T-helper 17 cell (primary cell): ENCODE measurements at places on chromosomes 1 and 21. TPM values are rescaled to one million over a fixed set of nuclear protein-coding genes. Genes with fewer than 3 reads are reported as not detected.

The B4GALT3 gene
- 49.2 TPM for total RNA-seq

The NCAM2 gene
- not detected for total RNA-seq

The SRSF10 gene
- total RNA-seq = 239 TPM

DNA sequence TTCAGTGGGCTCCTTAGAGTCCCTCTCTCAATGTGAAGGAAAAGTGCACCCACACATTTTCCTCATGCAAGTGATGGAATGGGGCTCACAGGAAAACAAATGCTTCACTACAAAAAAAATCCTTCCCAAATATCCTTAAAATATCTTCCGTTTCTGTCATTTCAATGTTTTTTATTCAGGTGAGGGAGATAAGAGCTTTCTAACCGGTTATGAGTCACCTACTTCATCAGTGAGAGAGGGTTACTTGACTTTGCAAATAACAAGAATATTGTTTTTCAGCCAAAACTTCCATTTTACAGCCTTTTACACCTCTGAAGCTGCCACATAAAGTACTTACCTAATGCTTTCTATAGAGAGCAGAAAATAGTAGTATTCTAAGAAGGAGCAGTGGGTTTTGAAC is 98.3 kb upstream of the CD55 start:
- DNase-seq = no peak

- no peak for DNase-seq
Measured at GRCh38 chr1:114340892-114341291, 170.1 kb downstream of the TRIM33 start.

GRCh38 chr1:53964109-53964508 is 18.0 kb downstream of the LRRC42 start:
- DNase-seq = no peak

GRCh38 chr21:31331231-31331630 is 12.8 kb downstream of the TIAM1 start:
- DNase-seq = no peak

- no peak for DNase-seq
Measured at GRCh38 chr1:45258059-45258650, 51.8 kb upstream of the ZSWIM5 start.

DNA sequence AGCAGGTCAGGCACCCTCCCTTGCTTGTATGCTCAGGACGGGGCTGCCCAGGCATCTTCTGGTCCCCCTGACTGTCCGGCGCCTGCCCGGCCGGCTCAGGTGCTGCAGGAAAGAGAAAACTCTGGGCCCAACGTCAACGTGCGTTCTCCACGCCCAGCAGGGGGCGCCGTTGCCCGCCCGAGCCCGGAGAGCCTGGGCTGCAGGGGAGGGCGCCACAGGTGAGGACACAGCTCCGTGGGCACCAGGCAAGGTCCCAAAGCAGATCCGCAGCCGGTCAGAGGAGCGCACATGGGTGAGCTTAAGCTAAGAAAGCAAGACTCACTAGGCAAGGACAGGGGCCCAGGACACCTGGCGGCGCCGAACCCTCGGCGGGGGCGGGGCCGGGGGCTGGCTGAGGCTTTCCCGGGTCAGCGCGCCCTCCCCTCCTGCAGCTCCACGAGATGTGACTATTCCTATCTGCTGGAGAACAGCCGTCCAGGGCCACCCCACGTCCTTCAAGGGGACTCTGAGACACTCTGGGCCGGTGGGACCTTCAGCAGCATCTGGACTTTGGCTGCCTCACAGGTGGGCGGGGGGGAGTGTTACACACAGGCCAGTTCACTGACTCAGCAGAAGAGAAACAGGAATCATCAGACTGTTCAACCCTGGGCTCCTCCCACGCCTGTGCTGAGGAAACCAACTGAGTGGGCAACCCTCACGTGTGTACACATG is 29.3 kb downstream of the KRTAP10-1 start:
- DNase-seq = peak; percentile 86

DNA sequence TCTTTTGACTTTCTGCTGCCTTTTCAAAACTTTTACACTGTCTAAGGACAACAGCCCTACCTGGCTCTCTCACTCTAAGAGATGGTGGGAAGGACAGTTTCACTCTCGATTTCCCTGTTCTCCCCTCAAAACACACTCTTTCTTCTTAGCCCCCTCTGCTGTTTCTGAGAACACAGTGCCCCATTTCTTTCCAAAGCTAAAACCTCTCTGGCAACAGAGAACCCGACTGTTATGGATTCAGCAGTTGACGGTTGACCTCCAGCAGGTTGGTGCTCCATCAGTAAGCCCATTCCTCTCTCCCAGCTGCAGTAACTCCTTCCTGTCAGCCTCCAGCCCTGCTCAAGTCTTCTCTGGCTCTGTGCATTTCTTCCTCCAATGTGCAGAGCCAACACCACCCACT is 88.2 kb upstream of the ABCD3 start:
- no peak for DNase-seq

GRCh38 chr21:36005018-36005417 is 55.3 kb downstream of the SETD4 start:
- no peak for DNase-seq

- DNase-seq = no peak
Measured at GRCh38 chr1:16905110-16905867, 9.5 kb downstream of the RNU1-2 start.
